ENCODE measurements at places on chromosomes 3 and 15.
A peak's percentile ranks its signal among the peaks of the same experiment; 100 is the strongest.

DNA sequence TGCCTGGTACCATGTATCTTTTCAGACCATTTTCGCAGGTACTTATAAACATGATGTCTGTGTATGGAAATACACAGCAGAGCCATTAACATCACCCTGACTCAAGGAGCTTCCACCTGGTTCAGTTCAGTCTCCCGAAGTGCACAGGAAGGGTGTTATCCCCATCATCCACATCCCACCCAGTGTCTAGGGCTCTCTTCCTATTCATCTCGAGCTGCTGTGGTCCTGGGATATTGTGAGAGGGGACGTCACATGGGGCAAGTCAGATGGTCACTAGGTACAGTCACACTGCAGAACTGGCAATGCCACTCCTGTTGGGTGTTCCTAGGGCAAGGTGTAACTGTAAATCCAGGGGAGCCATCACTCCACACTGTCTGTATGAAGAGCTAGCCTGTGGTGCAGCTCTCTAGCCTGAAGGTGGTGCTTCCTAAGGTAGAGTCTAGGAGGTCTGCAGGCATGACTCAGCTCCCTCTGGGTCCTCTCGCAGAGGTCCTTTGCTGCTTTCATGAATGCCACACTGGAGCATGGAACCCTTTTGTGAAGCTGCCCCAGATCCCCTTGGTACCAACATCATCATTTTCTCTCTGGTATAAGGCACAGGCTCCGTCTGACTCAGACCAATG is 13.9 kb downstream of the ISLR2 start:
- DNase-seq: no peak

DNA sequence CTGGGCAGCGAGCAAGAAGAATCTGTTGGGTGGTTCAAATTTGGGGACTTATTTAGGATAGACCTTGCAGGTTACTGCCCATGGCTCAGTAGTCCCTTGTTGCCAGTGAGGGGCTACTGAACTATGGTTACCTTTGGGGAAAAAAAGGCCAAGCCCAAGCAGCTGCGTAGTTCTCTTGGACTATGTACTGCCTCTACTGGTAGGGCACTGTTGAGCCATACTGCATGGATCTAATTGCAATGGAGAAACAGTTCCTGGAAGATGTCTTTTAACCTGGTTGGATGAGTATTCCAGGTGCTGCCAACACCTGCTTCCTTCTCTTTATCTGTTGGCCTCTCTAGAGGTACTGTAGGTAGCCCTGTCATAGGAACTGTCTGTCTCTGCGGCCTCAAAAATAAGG is 671.9 kb upstream of the CBLB start:
- DNase-seq: no peak

- DNase-seq: no peak
Observed at GRCh38 chr15:31211353-31211752, 109.8 kb upstream of the TRPM1 start.

GRCh38 chr3:115562636-115563267 is 60.6 kb upstream of the GAP43 start:
- no peak for DNase-seq

DNA sequence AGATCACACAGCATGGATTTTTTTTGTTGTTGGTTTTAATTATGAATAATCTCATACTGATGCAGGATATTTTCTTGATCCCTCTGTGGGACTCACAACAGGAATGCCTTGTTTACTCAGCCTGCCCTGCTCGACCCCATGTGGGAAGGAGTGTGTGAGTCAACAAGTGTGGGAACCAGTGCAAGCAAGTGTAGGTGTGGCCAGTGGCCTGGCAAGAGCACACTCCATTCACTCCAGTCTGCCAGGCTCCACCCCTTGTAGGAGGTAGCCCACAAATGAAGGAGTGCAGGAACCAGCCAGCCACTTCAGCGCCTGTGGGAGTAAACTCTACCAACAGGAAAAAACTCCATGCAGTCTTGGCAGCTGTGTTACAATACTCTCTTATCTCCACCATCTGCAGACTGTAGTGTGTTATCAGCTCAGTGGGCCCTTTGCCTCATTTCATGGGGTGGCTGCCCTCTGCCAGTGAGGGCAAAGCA is 393.6 kb downstream of the OTOL1 start:
- DNase-seq: no peak

DNA sequence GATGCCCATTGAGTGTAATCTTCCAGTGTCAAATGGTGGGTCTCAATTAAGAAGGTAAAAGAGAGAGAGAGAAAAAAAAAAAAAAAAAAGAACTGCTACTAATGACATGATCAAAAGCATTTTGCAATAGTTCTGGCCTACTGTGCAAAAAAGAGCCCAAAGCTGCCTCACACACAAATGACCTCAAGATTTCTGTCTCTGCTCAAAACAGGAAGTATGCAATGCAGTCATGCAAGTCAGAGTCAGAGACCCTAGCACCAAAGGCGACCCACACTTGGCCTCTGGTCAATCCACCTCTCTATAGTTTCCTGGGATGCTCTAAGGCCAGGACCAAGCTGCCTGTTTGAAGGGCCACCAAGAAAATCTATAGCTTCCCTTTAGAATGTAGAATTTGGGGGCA is 323.5 kb downstream of the VPS13C start:
- no peak for DNase-seq

GRCh38 chr3:137349557-137350348 is 392.0 kb downstream of the IL20RB start:
- DNase-seq: no peak

GRCh38 chr3:166362698-166363097 is 525.5 kb upstream of the BCHE start:
- DNase-seq: no peak

DNA sequence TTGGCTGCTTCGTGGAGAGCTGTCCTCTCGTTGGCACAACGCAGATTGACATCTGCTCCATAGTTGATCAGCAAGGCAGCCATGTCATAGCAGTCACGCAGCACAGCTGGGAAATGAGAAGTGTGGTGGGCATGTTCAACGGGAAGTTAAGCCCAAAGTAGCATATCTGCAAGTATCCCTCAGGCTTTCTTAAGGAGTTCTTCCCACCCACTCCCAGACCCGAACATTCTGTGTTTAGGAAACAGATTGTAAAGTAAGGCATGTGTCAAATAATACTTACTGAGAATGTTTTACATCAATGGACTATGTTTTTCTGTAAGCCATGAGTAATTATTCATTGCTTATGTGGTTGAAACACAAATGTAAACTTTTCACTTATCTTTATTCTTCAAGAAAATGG is 9.2 kb downstream of the ASB14 start:
- DNase-seq: no peak

DNA sequence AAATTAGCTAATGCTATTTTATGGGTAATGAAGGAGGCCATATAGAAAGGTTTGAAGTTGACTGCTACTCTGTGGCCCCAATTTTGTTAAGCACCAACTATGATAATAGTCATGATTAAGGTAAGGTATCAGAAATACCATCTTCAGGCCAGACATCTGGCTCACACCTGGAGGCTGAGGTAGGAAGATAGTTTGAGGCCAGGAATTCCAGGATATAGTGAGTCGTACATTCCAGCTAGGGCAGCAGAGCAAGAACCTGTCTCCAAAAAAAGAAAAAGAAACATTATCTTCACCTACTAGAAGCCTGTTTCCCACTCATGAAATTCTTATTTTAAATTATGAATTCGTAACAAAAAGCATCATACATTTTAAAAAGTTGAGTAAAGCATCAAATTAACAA is 64.4 kb downstream of the LRRC28 start:
- DNase-seq: no peak

- no peak for DNase-seq
Observed at GRCh38 chr3:149454746-149455145, 19.8 kb upstream of the TM4SF4 start.

DNA sequence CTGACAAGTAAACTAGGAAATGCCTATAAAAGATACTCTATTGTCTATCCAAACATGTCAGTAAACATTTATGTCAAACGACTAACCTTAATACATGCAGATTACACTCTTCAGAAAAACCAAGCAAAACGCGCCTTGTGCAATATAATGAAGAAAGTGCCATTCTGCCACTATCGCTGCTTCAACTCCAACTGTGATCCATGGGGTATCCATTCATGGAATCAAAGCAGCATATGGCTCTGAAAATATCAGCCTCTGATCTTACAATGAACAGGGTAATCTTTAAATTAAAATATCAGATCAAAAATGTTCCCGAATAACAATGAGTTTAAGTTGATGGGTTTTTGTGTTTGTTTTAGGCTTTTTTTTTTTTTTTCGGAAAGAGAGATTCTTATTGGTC is 105.5 kb upstream of the SETMAR start:
- no peak for DNase-seq

DNA sequence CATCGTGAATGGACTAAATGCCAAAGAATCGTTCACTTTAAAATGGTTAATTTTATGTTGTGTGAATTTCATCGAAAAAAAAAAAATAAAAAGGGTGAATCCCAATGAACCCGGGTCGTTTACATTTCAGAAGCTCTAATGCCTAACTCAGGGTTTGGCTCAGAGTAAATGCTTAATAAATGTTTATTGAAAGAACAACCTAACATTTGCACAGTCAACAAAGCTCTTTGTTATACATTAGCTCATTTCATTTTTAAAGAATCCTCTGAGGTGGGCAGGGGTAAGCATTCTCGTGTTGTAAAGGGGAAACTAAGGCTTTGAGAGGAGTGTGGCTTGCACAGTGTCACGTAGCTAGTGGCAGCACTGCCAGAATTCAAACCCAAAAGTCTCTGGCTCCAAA is 109.5 kb downstream of the RPLP1 start:
- no peak for DNase-seq

DNA sequence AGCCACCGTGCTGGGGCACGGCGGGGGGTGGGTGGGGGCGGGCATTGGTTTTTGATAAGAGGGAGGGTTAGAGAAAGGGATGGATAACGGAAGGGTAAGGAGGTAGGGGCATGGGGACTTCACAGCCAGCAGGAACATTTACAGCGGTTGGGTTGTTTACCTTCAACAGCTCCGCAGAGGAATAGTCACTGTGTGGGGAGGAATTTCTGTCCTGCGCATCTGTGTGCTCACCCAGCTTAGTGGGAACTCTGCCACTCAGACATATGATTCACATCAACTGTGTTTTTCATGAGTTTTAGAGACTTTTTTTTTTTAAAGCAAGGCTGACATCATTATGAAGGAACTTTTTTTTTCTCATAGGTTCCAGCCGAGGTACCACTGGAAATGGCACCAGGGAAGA is 19.6 kb downstream of the CHRD start:
- no peak for DNase-seq

GRCh38 chr3:12253516-12254343 is 35.1 kb upstream of the PPARG start:
- no peak for DNase-seq

- DNase-seq: no peak
Observed at GRCh38 chr3:105959851-105960250, 91.0 kb upstream of the CBLB start.

DNA sequence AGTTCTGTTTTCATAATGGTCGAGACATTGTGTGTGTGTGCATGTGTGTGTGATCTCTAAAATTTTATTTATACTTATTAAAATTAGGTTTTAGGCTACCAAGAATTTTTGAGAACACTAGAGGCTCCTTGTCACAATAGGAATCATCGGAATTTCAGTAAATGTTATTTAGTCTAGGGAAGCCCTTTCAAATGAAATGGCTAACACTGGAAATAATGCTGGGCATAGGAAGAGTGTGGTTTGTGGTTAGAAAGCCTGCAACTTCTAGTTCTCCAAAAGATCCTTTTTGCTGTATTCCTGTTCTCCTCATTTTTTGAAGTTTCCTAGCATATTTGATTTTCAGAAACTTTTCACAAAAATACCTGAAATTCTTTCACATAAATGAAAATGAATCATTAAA is 92.5 kb upstream of the MBNL1 start:
- no peak for DNase-seq

GRCh38 chr15:55518009-55518408 is 10.0 kb upstream of the DNAAF4 start:
- no peak for DNase-seq

DNA sequence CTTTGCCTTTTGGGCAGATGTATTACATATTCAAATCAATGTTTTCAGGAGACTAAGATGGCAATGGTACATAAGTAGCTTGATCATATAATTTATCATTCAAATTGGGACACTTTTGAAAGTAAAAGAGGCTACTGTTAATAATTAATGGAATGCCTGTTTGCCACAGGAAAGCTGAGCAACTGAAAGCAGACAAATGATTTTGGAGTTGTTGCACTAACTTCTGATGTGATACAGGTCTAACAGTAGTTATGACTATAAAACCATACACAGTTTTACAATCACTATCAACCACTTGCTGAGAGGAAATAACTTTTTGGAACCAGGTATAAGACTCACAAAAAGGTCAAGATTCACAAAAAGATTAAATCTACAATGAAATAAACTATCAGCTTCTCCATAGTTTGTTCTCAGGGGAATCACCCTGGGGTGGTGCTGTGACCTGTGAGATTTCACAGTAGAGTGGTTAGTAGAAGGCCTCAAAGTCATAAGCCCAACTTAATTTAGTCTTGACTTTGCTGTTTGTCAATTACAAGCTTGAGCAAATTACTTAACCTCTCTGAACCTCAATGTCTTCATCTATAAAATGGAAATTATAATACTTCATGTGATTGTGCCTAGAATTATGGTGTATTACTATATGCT is 42.7 kb downstream of the HHLA2 start:
- DNase-seq: no peak

DNA sequence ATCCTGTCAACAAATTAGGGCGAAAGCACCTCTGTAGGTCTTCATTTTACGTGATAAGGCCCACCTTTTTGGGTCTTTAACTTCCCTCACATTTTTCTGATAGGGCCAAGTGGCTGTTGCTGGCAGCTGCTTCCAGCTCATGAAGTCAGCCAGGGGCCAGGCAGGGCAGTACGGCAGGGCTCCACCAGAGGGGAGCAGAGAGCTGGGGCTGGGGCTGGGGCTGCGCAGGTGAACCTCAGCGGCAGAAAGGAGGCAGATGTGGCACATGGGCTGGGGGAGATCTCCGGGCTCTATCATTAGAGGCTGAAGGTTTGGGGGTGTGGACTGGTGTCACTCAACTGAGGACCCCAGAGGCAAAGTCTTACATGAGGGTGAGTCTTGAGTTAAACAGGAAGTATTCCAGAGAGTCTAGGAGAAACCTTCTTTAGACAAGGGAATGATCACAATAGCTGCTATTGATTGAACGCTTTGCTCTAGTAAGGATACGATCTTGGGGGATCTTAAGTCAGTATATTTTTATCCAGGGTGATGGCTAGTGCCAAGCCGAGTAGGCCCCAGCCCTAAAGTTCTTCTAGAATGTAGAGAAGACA is 62.8 kb upstream of the MEX3B start:
- DNase-seq: peak; percentile 77

DNA sequence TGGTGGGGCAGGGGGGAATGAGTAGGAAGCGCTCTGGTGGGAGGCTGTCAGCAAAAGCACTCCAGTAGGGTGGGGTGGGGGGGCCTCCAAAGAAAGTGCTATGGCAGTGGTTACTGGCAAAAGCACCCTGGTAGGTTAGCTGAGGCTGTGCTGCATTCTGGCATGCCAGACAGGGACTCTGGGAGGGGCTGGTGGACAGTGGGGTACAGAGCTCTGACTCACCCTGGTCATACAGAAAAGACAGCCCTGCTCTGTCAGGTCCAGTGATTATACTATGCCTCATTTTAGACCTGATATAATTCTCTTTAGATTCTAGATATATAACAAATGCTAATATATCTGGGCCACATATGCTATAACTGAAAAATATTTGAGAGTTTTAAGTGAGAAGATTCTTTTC is 82.8 kb upstream of the CPNE4 start:
- DNase-seq: no peak

GRCh38 chr3:147736226-147736625 is 327.1 kb downstream of the ZIC1 start:
- no peak for DNase-seq

Measured in naive thymus-derived CD8-positive, alpha-beta T cell (primary cell).